ENCODE measurements at places on chromosomes 2 and 18.

- DNase-seq: no peak
Observed at GRCh38 chr2:109374548-109375130, 239.1 kb downstream of the SEPTIN10 start.

DNA sequence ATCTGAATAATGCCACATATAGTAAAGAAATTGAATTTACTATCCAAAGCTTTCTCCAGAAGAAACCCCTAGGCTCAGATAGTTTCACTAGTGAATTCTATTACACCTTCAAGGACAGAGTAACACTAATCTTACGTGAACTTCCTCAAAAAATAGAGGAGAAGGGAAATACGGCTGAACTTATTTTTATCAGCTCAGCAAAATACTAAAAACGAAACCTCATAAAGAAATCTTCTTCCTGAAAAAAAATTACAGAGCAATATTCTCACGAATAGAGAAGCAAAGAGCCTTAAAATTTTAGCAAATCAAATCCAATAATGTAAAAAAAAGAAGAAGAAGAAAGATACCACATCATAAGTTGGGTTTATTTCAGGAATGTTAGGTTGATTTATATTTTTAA lies 14.7 kb downstream of the CAPN13 start:
- no peak for DNase-seq

- no peak for DNase-seq
Observed at GRCh38 chr2:231936491-231936890, 10.3 kb upstream of the NPPC start.

- peak; percentile 47 for DNase-seq
Observed at GRCh38 chr2:241950413-241951315, 81.1 kb downstream of the RTP5 start.

- no peak for DNase-seq
Observed at GRCh38 chr2:88227446-88227845, 57.3 kb downstream of the THNSL2 start.

DNA sequence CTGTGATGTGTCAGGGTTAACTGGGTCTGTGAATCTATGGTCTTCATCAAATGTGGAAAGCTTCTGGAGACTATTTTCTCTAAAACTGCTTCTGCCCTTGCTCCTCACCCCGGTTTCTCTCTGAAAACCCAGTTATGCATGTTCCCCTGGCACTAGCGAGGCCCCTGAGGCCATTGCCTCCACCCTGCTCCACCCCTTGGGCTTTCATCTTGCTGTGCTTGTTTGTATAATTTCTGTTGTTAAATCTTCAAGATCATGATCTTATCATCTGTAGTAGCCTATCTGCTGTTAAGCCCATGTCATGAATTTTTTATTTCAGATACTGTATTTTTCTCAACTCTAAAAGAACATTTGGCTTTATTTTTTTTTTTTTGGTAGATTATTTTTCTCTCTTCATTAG lies 14.9 kb upstream of the ANO7 start:
- no peak for DNase-seq

- DNase-seq: no peak
Observed at GRCh38 chr2:169300636-169301530, 61.5 kb downstream of the LRP2 start.

GRCh38 chr2:126832014-126832413 lies 66.7 kb upstream of the TEX51 start:
- no peak for DNase-seq

GRCh38 chr2:216031960-216032689 lies 18.8 kb upstream of the MREG start:
- DNase-seq: no peak

DNA sequence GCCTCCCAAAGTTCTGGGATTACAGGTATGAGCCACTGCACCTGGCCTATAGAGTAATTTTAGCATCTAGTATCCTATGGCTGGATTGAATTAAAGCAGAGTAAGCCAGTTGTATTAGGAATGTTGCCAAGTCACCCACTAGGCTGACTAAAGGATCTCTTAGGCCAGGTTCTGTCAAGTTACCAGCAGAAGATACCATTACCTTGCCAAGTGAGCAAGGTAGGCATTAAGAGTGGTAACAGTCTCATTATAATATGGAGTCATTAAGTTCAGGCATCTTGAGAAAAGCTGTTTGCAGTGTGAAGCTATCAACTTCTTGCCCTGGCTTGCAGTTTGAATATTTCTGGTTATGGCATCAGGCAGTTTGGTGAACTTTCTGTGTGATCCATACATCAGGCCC lies 37.0 kb upstream of the MTCL1 start:
- no peak for DNase-seq

DNA sequence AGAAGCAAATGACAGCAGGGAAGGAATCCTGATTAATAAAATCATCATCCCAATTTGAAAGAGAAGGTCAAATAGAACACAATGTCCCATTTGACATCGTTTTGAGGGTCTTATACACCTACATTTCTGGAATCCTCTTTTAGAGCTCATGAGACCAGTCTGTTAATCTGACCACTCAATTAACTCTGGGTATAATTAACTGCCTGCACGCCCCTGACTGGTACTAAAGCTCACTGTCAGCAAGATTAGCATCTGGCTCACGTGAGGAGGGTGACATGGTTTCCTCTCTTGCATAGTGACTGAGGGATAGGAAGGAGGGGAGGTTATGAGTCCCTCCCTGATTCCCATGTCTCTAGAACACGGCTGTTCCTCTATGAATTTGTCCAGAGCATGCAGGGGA lies 124.3 kb downstream of the ICOS start:
- DNase-seq: no peak

- DNase-seq: no peak
Observed at GRCh38 chr18:79554945-79555645, 124.5 kb upstream of the CTDP1 start.

DNA sequence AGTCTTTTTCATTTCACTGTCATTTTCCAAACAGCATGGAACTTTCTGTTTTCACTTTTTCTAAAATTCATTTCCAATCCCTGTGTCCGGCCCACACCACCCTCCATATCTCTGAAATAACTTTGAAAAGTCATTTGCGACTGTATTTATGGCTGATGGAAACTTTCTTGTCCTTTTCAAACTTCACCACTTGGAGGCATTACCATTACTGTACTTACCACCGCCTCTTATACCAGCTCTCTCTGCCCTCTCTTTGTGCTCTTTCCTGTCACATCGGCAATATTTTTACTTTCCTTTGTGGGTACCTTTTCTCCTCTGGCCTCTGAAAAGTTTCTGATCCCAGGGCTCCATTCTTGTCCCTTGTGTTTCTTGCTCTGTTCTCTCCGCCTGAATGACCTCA lies 39.5 kb upstream of the IL1RL1 start:
- DNase-seq: no peak

DNA sequence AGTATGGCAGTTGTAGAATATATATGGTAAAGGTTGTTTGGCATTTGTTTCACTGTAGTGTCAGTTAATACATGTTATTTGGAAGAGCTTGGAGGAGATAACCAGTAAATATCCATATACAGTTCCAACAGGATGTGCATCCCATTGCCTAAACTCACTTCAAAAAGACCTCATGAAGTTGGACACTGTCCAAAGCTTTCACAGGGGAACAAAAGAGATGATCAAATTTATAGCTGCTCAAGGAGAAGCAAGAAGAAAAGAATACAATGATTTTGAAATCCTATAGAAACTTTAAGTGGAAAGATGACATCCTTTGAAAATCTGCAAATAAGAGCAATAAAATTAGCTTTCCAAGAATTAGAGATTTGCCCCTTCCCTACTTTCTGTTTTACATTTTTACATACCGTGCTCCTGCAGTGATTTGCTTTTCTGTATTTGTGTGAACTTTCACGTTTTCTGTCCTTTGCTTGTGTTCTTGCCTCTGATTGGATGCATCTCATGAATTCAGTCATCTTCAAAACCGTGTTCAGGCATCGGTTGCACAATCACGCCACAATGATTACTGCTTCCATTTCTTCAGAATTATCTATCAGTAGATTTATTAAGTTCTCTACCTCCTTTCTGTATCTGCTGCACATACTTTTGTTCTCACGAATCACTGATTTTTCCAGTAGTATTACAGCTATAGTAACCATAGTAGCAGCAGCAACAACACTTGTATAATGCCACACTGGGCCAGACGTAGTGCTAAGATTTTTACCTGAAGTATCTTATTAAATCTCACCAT lies 83.8 kb downstream of the PARD3B start:
- no peak for DNase-seq

DNA sequence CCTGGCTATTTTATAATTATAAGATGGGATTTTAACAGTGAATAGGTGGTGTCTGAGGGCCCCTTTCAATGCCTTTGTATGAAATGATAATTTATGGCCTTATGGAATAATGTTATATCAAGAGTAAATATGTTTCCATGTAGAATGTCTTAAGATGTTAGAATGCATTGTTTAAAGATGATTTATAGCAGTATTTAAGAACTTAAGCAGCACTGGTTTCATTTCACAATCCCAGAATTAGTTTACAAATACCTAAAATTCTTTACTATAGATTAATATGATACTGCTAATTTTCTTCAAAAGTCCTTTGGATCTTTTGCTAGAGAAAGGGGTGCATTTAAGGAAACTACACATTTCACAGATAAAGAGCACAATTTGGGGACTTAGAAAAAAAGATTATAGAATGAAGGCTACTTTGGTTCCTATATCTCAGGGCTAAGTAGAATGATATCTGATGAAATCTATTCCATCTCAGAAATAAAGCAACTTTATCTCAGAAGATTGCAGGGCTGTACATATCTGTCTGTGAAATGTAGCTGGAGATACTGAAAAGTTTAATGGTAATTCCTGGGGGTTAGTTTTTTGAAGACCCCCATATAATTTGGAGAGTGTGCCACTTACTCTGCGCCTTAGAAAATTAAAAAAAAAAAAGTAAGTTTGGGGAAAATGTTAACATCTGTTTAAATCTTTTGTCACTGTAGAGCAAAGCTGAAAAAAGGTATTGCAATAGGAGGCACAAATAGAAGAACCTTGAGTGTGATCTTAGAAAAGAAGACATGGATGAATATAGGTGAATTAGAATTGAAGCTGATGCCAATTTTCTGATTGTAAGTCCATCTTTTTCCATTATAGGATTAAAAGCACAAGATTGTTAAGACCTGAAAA lies 123.4 kb downstream of the GULP1 start:
- DNase-seq: no peak

DNA sequence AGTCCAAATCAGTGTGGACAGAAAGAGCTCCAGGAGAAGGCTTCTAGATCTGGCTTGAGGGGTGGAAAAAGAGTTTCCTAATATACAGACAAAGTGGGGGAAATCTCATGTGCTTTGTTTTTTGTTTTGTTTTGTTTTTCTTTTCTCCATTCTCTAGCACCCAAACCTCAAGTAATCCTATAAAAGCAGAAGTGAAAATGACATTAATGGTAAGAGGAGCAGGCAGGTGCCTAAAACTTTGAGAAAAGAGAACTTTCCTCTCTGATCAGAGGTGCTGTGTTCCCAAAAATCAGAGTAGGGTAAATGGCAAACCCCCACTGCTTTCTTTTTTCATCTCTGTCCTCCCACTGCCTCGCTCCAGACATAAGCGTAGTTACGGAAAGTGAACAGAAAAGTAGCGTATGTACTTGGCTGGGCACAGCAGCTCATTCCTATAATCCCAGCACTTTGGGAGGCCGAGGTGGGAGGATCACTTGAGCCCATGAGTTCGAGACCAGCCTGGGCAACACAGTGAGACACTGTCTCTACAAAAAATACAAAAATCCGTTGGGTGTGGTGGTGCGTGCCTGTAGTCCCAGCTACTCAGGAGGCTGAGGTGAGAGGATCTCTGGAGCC lies 77.8 kb downstream of the FAM161A start:
- no peak for DNase-seq

- no peak for DNase-seq
Observed at GRCh38 chr18:62323483-62324180, 1.5 kb upstream of the TNFRSF11A start.
